Pancreas (tissue), 10 donors: ENCODE measurements at places on chromosomes 3 and 15. TPM values are rescaled to one million over a fixed set of nuclear protein-coding genes. Genes with fewer than 3 reads are reported as not detected.

The LRRFIP2 gene
- 23.0 TPM for total RNA-seq

The GUCA1C gene
- 9.4 TPM for total RNA-seq

The SCAANT1 gene
- total RNA-seq: not detected

The GOLGA6L10 gene
- total RNA-seq: 1.4 TPM

The C3orf22 gene
- not detected for total RNA-seq

The CCRL2 gene
- 2.2 TPM for total RNA-seq

- no peak for DNase-seq
These were observed 97.7 kb downstream of the PLCL2 start for GRCh38 chr3:16982460-16982859.

GRCh38 chr15:98873441-98874218, 134.0 kb downstream of the PGPEP1L start:
- DNase-seq: no peak

DNA sequence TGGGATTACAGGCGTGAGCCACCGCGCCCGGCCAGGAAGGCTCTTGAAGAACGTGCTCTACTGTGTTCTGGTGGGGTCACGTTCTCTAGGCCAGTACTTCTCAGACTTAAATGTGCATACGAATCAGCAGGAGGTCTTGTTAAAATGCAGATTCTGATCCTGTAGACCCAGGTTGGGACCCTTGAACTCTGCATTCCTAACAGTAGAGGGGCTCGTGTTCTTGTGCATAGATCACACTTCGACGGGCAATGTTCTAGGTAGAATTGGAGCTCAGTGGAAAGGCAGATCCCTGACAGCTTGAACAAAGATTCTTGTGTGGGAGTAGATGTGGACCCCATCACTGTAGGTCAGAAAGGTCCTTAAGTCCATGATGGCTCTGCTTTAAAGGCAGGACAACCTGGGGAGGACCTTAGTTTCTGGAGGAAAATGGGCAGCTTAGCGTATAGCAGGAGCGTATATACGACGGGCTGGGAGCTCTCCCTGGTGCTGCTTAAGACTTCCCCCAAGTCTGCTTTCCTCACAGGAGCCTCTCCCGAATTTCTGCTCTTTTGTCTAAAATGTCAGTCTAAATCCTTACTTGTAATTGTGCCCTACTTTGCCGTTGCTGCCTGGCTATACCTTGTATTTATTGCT, 16.9 kb upstream of the FAM81A start:
- no peak for DNase-seq

- DNase-seq: no peak
These were observed 363.8 kb upstream of the NAALADL2 start for GRCh38 chr3:174495311-174495710.

- peak; percentile 83 for DNase-seq
These were observed 808 bp downstream of the BCL6 start for GRCh38 chr3:187744169-187745151.

DNA sequence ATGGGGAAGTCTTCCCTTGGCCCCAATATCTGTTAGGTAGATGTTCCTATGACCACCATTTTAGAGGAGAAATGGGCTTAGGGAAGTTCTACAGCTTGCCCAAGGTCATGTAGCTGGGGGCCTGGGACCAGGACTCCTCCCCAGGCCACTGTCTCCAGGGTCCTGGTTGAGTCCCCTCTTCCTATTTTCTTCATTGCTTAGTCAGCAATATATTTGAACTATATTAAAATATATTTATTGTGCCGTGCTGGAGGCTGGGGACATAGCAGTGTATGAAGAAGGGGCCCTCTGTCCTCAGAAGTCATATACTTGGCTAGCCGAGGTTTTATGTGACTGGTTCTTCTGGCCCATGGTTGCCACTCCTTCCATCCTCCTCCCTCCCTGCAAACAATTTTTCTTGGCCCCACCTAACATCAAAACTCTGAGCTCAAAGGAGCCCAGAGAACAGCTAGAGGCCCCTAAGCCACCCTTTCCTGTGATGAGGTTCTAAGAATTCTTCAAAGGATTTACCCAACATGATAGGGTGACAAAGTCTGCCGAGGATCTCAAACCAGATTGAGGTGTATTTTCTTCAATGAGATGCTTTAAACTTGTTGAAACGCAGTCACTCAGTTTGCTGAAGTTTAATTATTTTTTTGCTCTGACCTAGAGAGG, 121.2 kb upstream of the RASGRP1 start:
- no peak for DNase-seq

GRCh38 chr3:134898181-134898754, 103.2 kb downstream of the EPHB1 start:
- no peak for DNase-seq

DNA sequence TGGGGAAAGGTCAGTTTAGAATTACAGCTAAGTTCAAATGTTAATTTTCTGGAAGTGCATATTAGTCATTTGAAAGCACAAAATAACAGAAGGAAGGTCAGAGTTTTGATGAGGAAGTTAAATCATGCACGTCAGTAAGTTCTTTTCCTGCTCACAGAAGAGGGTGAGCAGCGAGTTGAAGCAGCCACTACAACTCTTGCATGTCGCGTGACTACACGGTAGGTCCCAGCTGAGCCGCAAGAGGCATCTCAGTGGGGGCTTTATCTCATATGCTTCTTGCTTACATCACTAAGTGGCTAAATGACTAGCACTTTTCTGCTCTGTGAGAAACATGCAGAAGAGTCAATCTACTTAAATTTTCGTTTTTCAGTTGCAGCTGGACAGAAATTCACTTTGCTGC, 21.3 kb upstream of the SEC62 start:
- DNase-seq: peak; percentile 23

DNA sequence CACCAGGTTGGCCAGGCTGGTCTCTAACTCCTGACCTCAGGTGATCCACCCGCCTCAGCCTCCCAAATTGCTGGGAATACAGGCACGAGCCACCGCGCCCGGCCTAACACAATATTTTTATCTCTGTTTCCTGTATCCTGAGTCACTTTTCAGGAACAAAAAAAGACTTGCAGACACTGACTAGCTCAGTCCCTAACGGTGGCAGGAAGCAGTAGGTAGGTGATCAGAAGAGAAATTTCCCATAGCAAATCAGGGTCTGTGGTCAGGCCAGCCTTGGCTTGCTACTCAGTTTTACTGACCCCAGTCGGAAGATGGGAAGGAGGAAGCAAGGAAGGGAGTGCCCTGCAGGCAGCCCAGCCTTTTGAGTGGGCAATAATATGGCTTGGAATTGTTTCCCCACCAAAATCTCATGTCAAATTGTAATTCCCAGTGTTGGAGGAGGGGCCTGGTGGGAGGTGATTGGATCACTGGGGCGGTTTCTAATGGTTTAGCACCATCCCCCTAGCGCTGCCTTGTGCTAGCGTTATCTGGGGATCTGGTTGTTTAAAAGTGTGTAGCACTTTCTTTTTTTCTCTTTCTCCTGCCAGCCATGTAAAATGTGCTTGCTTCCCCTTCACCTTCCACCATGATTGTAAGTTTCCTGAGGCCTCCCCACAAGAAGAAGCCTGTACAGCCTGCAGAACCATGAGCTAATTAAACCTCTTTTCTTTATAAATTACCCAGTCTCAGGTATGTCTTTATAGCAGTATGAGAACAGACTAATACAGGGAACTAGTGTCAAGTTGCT, 19.5 kb upstream of the CDCP1 start:
- no peak for DNase-seq
